Activated naive CD8-positive, alpha-beta T cell treated with anti-CD3 and anti-CD28 coated beads, Interleukin-2, amount 10 ng/mL, durations not matched to agents 7 days and 5 days (primary cell): ENCODE measurements at places on chromosomes 4 and X. TPM values are rescaled to one million over a fixed set of nuclear protein-coding genes. Genes with fewer than 3 reads are reported as not detected.

GRCh38 chrX:153628665-153629064, 18.3 kb upstream of the DUSP9 start:
- DNase-seq = no peak

DUX4 gene
- not detected for total RNA-seq

ZMAT1 gene
- 14.4 TPM for total RNA-seq

GSX2 gene
- total RNA-seq = not detected

GRCh38 chr4:72744103-72744725, 175.2 kb upstream of the ADAMTS3 start:
- DNase-seq = no peak

DNA sequence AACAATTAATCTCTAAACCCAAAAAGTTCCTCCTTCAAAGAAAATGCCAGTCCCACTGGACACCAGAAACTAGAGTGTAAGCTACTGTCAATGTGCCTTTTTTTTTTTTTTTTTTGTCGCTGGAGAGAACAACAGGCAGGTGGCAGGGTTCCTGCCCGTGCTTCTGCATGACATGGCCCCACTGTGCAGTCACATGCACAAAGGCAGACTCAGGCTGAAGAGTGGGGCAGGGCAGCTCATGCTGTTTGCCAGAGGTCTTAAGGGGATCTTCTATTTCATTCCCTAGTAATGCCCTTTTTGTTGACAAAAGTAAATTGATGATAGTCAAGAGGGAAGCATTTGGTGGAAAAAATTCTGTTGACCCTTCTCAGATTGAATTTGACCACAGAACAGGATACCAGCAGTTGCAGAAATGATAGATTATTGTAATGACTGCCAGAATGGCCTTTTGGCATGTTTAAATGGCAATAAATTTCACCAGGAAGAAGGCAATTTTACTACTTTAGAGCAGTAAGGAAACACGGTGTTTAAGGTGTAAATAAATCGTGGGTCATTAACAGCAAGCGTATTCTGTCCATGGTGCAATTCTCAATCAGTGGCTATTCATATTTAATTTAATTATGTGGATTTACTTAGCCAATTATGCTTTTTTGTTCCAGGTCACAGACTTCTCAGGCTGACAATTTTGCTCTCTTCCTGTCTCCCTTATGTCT, 80.9 kb downstream of the NKX6-1 start:
- DNase-seq = no peak

GRCh38 chrX:120452131-120452530, 17.0 kb downstream of the LAMP2 start:
- DNase-seq = no peak

DNA sequence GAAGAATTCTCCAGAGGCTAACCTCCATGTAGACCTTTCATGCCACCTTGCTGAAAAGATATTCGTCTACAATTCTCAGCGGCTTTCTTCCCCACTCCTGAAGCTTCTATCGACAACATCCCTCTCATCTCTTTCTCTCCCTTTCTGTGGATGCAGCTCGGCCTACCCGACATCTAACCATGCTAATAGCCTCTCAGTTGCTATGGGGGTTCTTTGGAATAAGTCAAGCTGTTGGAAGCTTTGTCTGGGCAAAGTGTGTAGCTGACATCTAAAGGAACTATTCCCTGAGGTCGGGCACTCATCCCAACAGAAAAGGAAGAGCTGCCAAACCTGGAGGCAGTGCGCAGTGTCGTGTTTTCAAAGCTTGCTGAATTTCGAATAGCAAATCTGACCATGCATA, 192.1 kb downstream of the RBMX2 start:
- DNase-seq = no peak

GRCh38 chr4:134756421-134756820, 554.8 kb upstream of the PABPC4L start:
- DNase-seq = no peak

DNA sequence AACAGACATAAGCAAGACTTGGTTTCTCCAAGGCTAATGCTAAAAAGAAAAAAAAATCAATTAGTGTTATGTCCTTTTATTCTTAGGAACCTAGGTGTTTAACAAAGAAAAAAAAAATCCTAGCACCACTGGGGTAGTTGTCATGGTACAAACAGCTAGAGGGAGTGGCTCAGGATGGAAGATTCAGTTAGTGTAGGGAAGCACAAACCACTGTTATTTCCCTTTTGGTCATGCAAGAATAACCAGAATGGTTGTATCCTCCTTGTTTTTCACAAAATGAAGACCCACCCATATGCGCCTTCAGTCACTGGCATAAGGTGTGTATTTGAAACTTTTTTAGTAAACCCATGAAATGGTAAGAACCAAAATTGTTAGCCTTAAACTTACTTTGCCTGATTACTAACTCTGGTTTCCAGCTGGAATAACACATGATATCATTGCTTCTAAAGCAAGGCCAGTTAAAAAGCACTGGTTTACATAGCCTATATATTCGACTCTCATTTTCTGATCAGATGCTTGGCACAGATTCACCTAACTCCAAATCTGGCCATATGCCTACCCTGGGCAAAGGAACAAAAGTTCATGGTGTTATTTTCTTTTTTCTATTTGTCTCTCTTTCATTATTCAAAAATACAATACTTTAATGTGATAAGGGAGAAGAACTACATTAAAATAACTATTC, 132.6 kb downstream of the SCFD2 start:
- no peak for DNase-seq

SLITRK2 gene
- total RNA-seq = not detected

DNA sequence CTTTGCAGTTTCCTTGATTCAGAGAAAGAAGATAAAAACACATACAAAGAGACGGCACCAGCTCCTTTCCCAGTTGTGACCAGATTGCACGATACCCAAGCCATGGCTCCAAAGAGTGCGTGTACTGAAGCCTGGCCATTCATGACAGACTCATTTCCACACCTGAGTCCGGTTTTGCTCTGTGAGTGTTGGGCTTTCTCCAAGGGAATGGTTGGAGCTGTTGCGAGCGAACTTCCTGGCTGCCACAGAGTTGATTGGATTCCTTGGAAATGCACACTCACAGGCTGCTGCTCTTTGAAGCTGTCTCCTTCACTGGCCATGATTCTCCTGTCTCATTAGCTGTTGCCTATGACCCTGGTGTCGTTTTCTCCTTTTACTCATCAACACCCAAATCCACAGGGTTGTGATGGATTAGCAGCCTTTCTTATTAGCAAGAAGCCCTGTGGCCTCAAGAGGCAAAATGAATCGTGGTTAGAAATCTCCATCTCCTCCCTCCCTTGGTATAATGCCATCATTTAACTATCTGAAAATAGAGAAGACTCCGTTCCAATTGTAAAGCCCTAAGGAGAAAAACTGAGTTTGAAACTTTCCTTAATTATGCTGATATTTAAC, 43.9 kb upstream of the BBS12 start:
- no peak for DNase-seq

TMEM144 gene
- 0.14 TPM for total RNA-seq

GRCh38 chr4:185512516-185512915, 22.8 kb downstream of the PDLIM3 start:
- DNase-seq = no peak

CFP gene
- total RNA-seq = 14.6 TPM

DNA sequence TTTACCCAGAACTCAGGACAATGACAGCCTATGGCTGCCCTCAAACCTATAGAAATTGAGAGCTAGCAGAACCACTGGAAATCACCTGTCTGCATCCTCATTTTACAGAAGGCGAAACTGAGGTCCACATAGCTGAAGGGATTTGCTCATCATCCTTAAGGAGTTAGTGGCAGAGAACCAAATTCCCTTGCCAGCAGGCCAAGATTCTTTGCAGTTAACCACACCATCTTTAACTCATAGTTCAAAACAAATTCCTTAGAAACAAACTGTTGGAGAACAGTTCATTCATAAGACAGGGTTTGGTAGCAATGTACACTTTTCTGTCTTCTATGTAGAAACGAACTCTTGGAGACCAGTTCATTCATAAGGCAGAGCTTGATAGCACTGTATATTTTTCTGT, 37.9 kb upstream of the RAP2C start:
- DNase-seq = no peak

GRCh38 chr4:95077864-95078263, 320.1 kb downstream of the BMPR1B start:
- DNase-seq = no peak

DNA sequence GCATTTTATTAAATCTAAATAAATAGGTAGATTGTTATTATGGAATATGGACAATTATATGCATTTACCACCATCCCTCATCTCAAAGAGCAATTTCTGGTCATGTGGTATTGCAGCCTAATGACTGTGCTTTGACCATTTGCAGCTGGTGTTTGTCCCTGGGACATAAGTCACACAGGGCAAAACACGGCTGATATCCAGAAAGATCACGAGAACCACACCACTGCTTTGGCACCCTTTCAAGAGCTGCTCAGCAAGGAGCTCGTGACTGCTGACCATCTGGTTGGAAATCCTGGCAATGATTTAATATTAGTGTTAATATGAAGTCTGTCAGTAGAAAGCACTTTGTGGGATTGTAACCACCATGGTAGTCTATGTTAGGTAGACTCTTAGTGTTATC, 545.0 kb downstream of the GBA3 start:
- no peak for DNase-seq

MAGEA9B gene
- not detected for total RNA-seq

- no peak for DNase-seq
Observed at GRCh38 chr4:85431156-85431555, 43.8 kb upstream of the ARHGAP24 start.

- DNase-seq = no peak
Observed at GRCh38 chrX:45852884-45853283, 652.2 kb upstream of the DIPK2B start.

H2BW2 gene
- total RNA-seq = not detected

- DNase-seq = no peak
Observed at GRCh38 chr4:56863441-56864139, 42.1 kb upstream of the SPINK2 start.

- DNase-seq = no peak
Observed at GRCh38 chr4:152501846-152502536, 33.9 kb downstream of the FBXW7 start.

DNA sequence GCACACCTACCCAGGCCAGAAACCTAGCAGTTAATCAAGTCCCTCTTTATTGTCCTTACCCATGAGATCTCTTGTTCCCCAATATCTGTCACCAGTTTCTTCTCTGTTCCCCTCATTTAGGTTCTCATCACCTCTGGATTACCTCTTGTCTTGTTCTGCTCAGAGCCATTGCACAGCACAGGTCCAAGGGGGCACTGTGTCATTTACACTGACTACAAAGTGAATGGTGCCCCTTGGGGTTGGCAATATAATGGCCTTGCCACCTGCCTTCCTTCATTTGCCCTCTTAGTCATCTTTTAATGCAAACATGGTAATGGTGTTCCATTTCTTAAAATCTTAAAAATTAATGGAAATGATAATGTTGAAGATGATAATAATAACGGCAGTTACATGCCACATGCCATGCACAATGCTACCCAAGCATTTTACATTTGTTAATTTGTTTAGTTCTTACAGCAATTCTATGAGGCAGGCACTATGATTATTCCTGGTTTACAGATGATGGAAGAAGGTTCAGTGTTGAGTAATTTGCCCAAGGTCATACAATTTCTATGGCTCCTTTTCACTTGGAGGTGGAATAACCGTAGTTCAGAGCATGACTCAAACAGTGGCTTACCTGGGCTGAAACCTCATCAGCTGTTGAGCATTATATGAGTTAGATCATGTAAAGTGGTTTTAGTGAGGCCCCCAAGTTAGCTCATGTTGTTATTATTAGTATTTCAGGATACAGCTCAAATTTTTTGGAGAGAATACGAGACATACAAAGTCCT, 117.9 kb downstream of the RASL11B start:
- DNase-seq = no peak

DNA sequence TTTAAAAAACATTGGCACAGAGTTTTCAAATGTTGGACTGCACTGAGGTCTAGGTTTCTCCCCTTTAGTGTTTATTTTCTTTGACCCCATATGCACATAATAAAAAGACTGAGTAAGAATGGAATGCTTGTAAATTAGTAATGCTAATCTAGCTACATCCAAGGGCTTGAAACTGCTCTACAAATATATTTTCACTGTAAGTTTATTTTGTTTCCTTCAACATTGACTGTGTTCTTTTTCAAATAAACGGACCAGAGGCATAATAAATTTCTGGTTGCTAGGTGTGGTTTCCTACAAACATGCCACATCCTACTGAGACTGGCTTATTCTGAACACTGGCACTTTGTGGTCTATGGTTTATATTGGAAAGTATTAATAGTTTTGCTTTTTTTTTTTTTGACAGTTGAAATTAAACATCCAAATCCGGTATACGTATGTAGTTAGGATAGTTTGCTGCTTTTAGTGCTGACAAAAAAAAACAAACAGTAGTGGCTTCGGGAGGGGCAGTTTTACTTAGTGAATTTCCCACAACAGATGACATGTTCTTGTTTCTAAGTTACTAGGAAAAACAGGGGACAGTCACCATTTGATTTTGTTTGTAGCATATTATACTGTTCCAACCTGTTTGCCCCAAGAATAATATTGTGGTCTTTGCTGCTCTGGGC, 13.2 kb downstream of the CA5B start:
- DNase-seq = no peak

DNA sequence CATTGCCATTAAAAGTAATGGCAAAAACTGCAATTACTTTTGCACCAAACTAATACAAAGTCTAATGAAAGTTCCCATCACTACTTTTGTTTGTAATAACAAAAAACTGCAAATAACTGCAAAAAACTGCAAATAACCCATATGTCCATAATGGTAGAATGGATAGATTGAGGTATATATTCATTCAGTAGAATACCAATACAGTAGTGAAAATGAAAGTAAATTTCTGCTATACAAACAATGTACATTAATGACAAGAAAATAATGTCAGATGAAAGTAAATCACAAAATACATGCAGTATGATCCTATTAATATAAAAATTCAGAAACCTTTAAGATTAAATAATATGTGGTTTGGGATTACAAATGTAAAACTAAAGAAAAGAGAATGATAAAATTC, 41.3 kb upstream of the CEP135 start:
- DNase-seq = no peak

DNA sequence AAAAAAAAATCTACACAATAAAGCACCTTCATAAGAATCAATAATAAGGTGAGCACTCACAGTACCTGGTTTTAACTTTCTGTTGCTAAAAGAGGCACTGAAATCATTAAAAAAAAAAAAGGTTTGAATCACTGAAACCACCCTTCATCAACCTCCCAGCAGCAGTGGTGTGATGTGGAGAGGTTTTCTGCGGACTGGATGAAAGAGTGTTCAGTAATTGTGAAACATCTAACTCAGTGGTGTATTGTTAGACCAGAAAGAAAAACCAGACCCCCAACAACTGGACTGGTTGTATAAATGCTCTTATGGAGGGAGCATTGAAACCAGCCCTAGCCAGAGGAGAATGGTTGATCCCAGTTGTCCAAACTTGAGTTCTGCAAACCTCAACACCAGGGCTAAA, 63.2 kb downstream of the SPIN3 start:
- no peak for DNase-seq
